ENCODE measurements at places on chromosomes 3 and 15. TPM values are rescaled to one million over a fixed set of nuclear protein-coding genes. Genes with fewer than 3 reads are reported as not detected.
A peak's percentile ranks its signal among the peaks of the same experiment; 100 is the strongest.

DNA sequence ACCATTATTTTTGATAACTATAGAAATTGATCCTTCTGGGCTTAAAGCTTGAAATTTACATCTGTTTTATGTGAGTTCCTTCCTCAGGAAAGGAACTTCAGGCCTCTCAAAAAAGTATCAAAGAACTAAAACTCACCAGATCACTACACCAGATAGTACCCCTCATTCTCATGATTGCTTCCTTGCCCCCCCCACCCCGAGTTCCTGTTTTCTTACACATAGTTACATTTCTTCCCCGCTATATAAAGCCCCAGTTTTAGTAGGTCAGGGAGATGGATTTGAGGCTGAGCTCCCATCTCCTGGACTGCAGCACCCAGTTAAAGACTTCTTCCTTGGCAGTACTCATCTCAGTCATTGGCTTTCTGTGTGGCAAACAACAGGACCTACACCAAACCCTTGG is 80.3 kb upstream of the HRH1 start:
- H3K36me3 ChIP-seq = no peaks in the 10 kb centered on the region
- H3K27ac ChIP-seq = no peak overlapping the region
- no peak overlapping the region for H3K4me3 ChIP-seq
- H3K27me3 ChIP-seq = no peaks in the 10 kb centered on the region
- no peak for DNase-seq

Gene KIF15
- 4.0 TPM for total RNA-seq

GRCh38 chr3:125179143-125179883 is 33.2 kb downstream of the SLC12A8 start:
- H3K36me3 ChIP-seq = no peaks in the 10 kb centered on the region
- H3K4me3 ChIP-seq = no peak overlapping the region
- H3K27ac ChIP-seq = no peak overlapping the region
- DNase-seq = no peak
- no peaks in the 10 kb centered on the region for H3K4me1 ChIP-seq
- no peaks in the 10 kb centered on the region for H3K27me3 ChIP-seq

DNA sequence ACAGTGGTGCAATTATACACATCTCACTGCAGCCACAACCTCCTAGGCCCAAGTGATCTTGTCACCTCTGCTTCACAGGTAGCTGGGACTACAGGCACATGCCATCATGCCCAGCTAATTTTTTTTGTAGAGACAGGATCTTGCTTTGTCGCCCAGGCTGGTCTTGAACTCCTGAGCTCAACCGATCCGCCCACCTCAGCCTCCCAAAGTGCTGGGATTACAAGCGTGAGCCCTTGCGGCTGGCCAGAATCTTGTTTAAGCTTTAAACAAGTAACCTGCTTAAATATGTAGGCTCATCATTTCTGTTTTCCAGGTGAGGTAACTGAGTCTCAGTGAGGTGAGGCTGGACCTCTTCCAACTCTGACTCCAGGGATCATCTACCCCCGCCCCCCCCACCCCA is 7.7 kb upstream of the PSTPIP1 start:
- H3K27ac ChIP-seq = no peak overlapping the region
- no peak for DNase-seq
- H3K36me3 ChIP-seq = no peaks in the 10 kb centered on the region
- H3K27me3 ChIP-seq = no peaks in the 10 kb centered on the region
- peaks cover 8% of the 10 kb centered on the region for H3K4me1 ChIP-seq

DNA sequence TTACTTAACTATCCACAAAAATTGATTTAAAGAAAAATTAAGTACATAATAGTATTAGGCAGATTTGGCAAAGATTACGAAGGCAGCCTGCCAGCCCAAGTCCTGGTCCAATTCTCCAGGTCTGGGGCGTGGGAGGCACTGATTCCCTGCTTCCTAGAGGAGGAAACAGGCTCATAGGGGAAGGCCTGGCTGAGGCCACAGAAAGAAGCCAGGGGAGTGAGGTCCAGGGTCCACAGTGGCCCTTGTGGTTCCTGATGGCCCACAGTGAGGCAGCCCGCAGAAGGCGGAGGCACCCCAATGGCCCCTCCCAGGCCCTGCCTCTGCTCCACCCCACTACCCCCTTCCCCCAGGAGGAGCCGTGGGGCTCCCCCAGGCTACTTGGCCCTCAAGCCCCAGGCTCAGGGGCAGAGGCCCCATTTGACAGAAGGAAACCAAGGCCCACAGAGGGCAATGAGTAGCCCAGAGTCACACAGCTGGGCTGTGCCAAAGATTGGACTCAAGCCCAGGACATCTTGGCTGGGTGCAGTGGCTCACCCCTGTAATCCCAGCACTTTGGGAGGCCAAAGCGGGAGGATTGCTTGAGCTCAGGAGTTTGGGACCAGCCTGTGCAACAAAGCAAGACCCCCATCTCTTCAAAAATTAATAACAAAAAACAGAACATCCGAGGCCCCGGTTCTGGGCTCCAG is 21.0 kb downstream of the H1-8 start:
- DNase-seq = no peak
- peaks cover 28% of the 10 kb centered on the region for H3K36me3 ChIP-seq
- H3K4me3 ChIP-seq = no peak overlapping the region
- H3K27ac ChIP-seq = no peak overlapping the region
- no peaks in the 10 kb centered on the region for H3K27me3 ChIP-seq
- no peaks in the 10 kb centered on the region for H3K4me1 ChIP-seq

GRCh38 chr3:128278761-128279600 is 125.7 kb downstream of the EEFSEC start:
- H3K27ac ChIP-seq = no peak overlapping the region
- H3K27me3 ChIP-seq = no peaks in the 10 kb centered on the region
- no peaks in the 10 kb centered on the region for H3K4me1 ChIP-seq
- DNase-seq = peak; percentile 94
- no peaks in the 10 kb centered on the region for H3K36me3 ChIP-seq

DNA sequence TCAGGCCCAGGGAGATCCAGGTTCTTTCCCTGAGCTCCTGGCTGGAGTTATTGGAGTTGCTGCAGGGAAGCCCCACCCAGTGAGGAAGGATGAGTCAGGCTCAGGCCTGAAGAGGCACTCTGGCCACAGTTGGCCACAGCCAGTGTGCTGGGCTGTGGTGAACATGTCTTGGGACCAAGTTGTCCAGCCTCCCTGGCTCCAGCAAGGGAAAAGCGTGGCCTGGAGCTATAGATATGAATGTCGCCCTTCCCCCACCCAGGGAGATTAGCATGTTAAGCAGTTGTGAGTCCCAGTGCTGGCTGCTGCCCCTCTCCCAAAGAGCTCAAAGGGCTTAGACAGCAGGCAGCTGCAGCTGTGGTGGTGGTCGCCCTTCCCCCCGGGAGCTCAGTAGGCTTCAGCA is 963.2 kb downstream of the ROBO2 start:
- H3K4me3 ChIP-seq = no peak overlapping the region
- H3K27ac ChIP-seq = no peak overlapping the region
- H3K4me1 ChIP-seq = no peaks in the 10 kb centered on the region
- DNase-seq = no peak
- no peaks in the 10 kb centered on the region for H3K27me3 ChIP-seq
- no peaks in the 10 kb centered on the region for H3K36me3 ChIP-seq

DNA sequence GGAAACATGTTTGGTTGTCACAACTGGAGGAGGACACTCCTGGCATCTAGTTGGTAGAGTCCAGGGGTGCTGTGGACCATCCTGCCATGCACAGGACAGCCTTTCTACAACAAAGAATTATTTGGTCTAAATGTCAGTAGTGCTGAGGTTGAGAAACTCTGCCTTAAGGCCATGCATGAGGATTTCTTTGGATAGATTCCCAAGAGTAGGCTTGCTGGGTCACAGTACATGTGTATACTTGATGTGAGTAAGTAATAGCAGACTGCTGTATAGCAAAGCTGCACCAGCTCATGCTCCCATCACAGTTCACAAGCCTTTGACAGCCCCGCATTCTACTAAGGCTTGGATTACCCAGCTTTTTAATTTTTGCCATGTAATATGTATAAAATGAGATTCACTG is 151.3 kb downstream of the MFSD1 start:
- no peak overlapping the region for H3K27ac ChIP-seq
- H3K36me3 ChIP-seq = no peaks in the 10 kb centered on the region
- H3K4me1 ChIP-seq = no peaks in the 10 kb centered on the region
- H3K4me3 ChIP-seq = no peak overlapping the region
- no peak for DNase-seq

Gene TMCO5A
- not detected for total RNA-seq

DNA sequence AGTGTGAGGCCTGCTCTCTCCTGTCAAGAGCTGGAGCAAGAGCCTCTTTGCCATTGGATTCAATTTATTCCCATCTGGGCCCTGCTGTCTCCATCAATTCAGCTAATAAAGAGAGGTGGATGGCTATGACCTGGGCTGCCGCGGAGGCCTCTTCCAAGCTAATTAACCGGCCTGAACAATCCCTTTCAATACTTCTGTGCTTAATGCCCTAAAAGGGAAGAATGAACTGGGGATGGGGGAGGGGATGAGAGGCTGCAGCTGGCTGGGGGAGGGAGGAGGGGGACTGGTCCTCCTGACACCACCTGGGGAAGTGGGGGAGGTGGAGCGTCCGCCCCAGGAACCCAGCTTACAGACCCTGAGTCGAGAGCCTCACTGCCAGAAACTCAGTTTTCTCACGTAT is 33.4 kb upstream of the PRR23E start:
- H3K4me1 ChIP-seq = no peaks in the 10 kb centered on the region
- DNase-seq = no peak
- no peaks in the 10 kb centered on the region for H3K36me3 ChIP-seq
- H3K4me3 ChIP-seq = no peak overlapping the region

Gene LRTM1
- total RNA-seq = not detected

Gene FOXB1
- total RNA-seq = not detected

DNA sequence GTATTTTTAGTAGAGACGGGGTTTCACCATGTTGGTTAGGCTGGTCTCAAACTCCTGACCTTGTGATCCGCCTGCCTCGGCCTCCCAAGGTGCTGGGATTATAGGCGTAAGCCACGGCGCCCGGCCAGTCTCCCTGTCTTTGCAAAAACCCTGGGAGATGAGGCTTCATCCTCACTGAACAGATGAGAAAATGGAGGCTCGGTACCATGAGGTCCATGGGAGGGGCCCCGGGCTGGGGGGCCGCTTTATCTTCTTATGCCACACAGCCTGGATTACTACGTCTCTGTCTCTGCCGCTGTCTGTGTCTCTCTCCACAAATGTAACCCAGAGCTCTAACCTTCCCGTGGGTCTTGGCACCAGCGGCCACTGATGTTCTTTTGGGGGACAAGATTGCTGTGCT is 39.1 kb downstream of the ABTB1 start:
- no peaks in the 10 kb centered on the region for H3K27me3 ChIP-seq
- H3K27ac ChIP-seq = no peak overlapping the region
- H3K36me3 ChIP-seq = no peaks in the 10 kb centered on the region
- no peak overlapping the region for H3K4me3 ChIP-seq
- H3K4me1 ChIP-seq = peaks cover 19% of the 10 kb centered on the region
- DNase-seq = no peak

Gene TRPM1
- total RNA-seq = not detected

GRCh38 chr3:85533586-85533985 is 574.8 kb downstream of the CADM2 start:
- no peak for DNase-seq
- H3K27me3 ChIP-seq = no peaks in the 10 kb centered on the region
- no peak overlapping the region for H3K27ac ChIP-seq
- H3K4me1 ChIP-seq = no peaks in the 10 kb centered on the region
- H3K36me3 ChIP-seq = no peaks in the 10 kb centered on the region

Gene GOLGA8J
- total RNA-seq = 0.20 TPM

DNA sequence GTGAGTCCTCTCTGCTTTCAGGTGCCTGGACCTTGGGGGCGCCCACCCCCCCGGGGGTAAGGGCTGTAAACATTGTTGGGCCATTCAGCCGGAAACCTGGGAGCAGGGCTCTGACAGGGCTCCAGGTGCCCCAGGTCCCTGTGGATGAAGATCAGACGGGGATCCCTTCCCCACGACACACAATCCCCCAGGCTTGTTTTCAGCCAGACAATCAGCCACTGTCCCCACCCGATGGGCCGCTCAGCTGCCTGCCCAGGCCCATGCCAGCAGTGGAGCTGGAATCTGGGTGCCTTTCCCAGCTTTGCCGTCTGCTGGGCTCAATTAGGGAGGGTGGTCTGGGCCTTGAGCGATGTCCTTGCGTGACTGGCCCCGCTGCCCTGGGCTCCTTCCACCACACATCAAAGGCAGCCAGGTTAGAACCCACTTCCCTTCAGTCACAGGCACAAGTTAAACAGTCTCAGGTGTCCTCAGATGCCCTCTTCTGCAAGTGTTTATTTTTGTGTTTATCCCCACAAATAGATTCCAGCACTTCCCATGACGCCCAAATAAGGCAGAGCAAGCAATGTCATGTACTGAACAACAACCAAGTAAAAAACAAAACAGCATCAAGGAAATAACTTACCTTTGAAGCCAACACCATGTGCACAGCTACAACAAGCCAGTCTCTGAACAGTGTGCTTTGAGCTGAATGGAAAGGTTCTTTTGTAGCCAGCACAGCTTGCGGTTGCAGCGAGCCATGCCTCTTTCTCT is 77.0 kb upstream of the ALDH1A3 start:
- no peaks in the 10 kb centered on the region for H3K4me1 ChIP-seq
- H3K27ac ChIP-seq = no peak overlapping the region
- DNase-seq = no peak
- H3K27me3 ChIP-seq = no peaks in the 10 kb centered on the region

Data from lung (tissue), 17 donors.